ENCODE measurements at places on chromosomes 7 and 10. TPM values are rescaled to one million over a fixed set of nuclear protein-coding genes. Genes with fewer than 3 reads are reported as not detected.

PWWP2B gene
- 7.8 TPM for total RNA-seq

WNT8B gene
- total RNA-seq: not detected

PMPCB gene
- total RNA-seq: 37.8 TPM

AGR2 gene
- total RNA-seq: not detected

BAZ1B gene
- total RNA-seq: 43.9 TPM

ANKRD30A gene
- not detected for total RNA-seq

GRCh38 chr7:117338020-117338419 is 15.2 kb upstream of the WNT2 start:
- H3K36me3 ChIP-seq: no peaks in the 10 kb centered on the region
- no peaks in the 10 kb centered on the region for H3K4me1 ChIP-seq

GRCh38 chr10:31128536-31128935 is 96.9 kb upstream of the ZNF438 start:
- H3K36me3 ChIP-seq: no peaks in the 10 kb centered on the region
- no peak for DNase-seq
- no peaks in the 10 kb centered on the region for H3K27me3 ChIP-seq
- H3K27ac ChIP-seq: peak overlapping the region; percentile 16
- no peaks in the 10 kb centered on the region for H3K4me1 ChIP-seq
- no peak overlapping the region for H3K4me3 ChIP-seq

DNA sequence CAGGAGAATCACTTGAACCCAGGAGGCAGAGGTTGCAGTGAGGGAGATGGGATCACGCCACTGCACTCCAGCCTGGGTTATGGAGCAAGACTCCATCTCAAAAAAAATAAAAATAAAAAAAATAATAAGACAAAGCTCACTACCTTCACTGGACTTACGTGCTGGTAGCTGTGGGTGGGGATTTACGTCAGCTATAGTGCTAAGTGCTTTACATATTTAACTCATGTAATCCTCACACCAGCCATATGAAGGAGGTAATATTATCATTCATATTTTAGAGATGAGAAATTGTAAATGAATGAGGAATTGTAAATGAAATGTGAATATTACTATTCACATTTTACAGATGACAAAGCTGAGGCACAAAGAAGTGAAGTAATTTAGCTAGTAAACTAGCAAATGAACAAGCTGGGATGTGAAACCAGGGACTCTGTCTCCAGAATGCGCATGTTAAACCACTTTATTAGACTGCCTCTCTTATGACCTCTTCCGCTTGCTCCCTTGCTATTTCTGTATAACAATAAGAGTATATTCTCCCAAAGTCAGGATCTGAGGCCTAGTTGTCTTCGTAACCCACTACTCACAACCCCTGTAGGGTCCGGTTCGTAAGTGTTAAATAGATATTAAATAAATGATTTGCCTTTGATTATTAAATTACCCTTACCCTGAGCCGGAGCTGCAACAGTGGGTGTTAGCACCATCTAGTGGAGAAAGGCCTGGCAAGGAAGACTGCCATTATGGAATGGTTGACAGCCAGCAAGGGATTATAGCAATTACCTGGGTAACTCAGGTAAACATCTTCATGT is 70.2 kb downstream of the HTR7 start:
- DNase-seq: no peak
- no peaks in the 10 kb centered on the region for H3K4me1 ChIP-seq
- no peaks in the 10 kb centered on the region for H3K27me3 ChIP-seq
- H3K36me3 ChIP-seq: no peaks in the 10 kb centered on the region
- no peak overlapping the region for H3K4me3 ChIP-seq

DNA sequence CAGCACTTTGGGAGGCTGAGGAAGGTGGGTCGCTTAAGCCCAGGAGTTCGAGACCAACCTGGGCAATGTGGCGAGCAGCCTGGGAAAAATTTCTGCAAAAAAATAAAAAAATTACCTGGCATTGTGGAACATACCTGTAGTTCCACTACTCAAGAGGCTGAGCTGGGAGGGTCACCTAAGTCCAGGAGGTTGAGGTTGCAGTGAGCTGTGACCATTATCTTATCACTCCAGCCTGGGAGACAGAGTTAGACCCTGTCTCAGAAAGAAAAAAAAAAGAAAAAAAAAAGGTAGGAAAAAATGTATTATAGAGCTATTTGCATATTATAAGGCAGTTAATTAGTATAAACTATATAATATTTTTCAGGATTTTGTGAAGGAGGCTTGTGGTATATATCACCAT is 11.0 kb upstream of the TSPAN13 start:
- H3K27ac ChIP-seq: no peak overlapping the region
- DNase-seq: no peak
- H3K4me3 ChIP-seq: no peak overlapping the region
- no peaks in the 10 kb centered on the region for H3K27me3 ChIP-seq
- H3K36me3 ChIP-seq: no peaks in the 10 kb centered on the region

DNA sequence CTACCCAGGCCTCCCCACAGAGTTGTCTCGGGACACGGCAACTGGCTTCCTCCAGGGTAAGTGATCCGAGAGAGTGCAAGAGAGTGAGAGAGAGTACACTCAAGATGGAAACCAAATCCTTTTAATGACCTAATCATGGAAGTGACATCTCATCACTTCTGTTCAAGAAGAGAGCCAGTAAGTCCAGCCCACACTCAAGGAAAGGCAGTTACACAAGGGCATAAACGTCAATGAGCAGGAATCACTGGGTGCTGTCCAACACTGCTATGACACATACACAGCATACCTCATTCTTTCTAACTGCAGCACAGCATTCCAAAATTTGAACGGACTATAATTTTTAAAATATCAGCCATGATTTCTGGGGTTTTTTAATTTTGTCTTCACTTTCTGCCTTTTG is 29.3 kb upstream of the OSBPL3 start:
- no peaks in the 10 kb centered on the region for H3K36me3 ChIP-seq
- no peak overlapping the region for H3K4me3 ChIP-seq
- H3K27me3 ChIP-seq: no peaks in the 10 kb centered on the region
- DNase-seq: no peak
- H3K4me1 ChIP-seq: no peaks in the 10 kb centered on the region

- DNase-seq: no peak
- no peak overlapping the region for H3K27ac ChIP-seq
- no peak overlapping the region for H3K4me3 ChIP-seq
- no peaks in the 10 kb centered on the region for H3K27me3 ChIP-seq
- H3K36me3 ChIP-seq: peaks cover 24% of the 10 kb centered on the region
- no peaks in the 10 kb centered on the region for H3K4me1 ChIP-seq
These were observed 13.5 kb downstream of the ATP5MK start for GRCh38 chr10:103382769-103383168.

DNA sequence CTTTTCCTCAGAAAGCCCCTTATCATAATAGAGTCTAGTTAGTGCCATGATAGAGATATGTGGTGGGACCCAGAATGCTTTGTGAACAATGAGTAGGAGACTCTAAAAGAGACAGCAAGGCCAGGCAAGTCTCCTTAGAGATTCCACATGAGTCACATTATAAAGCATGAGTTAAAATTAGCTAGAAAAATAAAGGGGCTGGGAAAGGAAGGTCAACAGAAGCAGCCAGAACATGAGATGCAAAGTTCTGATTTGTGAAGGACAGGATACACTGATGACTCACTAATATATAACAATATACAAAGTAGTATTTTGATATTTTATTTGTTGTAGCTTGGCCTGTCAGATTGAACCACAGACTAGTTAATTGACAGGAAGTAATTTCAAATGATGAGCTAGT is 25.3 kb upstream of the SNX13 start:
- H3K27ac ChIP-seq: no peak overlapping the region
- DNase-seq: no peak
- H3K27me3 ChIP-seq: no peaks in the 10 kb centered on the region
- H3K36me3 ChIP-seq: no peaks in the 10 kb centered on the region

DNA sequence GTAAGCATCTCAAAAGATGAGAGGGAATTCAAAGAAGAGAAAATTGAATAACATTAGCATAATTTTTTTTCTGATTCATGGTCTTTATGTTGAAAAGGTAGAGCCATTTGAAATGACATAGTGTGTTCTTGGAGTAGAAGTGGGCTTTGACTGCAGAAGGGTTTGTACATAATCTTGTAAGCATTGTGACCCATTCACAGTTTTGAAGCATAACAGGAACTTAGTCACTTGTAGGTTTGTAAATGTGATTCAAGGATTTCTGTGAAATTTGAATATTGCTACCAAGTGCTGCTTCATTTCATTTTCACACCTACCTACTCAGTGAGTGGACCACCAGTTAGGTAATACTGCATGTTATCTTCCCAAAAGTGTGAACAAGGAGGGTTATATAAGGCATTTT is 68.6 kb downstream of the PON1 start:
- no peak overlapping the region for H3K4me3 ChIP-seq
- H3K27ac ChIP-seq: no peak overlapping the region
- no peaks in the 10 kb centered on the region for H3K4me1 ChIP-seq

DNA sequence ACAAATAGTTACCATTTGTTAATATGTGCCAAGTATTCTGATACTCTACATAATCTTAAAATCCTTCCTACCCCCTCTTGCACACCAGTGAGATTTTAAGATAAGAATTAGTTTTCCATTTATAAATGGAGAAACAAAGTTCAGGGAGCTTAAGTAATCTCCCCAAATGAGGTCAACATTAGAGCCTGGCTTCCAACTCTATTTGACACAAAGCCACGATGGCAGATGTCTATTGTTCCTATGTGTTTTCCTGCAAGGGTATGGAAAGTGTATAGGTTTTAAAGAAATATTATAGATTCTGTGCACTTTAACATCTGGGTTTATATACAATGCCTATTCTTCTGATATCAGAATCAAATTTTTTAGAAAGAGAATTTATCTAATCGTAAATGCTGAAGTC is 143.9 kb upstream of the SEMA3C start:
- DNase-seq: no peak
- H3K4me1 ChIP-seq: peaks cover 3% of the 10 kb centered on the region
- H3K27me3 ChIP-seq: no peaks in the 10 kb centered on the region
- H3K4me3 ChIP-seq: no peak overlapping the region
- H3K27ac ChIP-seq: no peak overlapping the region

GRCh38 chr10:70650718-70651117 is 21.6 kb upstream of the ADAMTS14 start:
- DNase-seq: no peak
- no peaks in the 10 kb centered on the region for H3K36me3 ChIP-seq
- no peaks in the 10 kb centered on the region for H3K27me3 ChIP-seq
- H3K4me3 ChIP-seq: no peak overlapping the region

GRCh38 chr7:108246227-108246837 is 116.2 kb upstream of the LAMB4 start:
- H3K27me3 ChIP-seq: no peaks in the 10 kb centered on the region
- H3K4me1 ChIP-seq: no peaks in the 10 kb centered on the region

GRCh38 chr7:121372376-121373010 is 23.6 kb downstream of the FAM3C start:
- H3K27ac ChIP-seq: no peak overlapping the region
- H3K27me3 ChIP-seq: no peaks in the 10 kb centered on the region
- peaks cover 7% of the 10 kb centered on the region for H3K36me3 ChIP-seq
- H3K4me3 ChIP-seq: no peak overlapping the region

DNA sequence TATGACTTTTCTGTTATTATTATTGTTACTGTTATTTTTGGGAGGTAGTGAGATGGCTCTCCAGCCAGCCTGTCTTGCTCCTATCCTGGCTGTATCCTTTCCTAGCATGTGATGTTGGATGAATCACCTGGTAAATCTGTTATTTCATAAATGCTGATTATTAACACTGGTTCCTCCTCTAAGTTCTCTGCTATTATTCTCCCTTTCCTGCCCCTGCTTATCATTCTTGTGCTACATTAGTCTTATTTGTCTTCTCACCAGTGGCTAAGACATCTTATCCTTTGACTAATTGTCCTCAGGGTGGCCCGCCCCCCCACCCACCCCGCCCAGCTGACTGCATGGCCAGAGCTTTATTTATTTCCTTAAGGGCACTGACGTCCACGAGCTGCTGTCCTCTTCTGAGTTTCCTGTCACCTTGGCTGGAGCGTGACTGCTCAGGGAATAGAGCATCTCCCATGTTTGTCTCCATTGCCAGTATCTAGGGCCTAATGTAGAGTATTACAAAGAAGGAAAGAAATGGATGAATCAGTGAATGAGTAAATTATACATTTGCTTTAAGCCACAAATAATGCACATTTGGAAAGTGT is 110.1 kb upstream of the KLF6 start:
- no peaks in the 10 kb centered on the region for H3K27me3 ChIP-seq
- no peak overlapping the region for H3K27ac ChIP-seq

DNA sequence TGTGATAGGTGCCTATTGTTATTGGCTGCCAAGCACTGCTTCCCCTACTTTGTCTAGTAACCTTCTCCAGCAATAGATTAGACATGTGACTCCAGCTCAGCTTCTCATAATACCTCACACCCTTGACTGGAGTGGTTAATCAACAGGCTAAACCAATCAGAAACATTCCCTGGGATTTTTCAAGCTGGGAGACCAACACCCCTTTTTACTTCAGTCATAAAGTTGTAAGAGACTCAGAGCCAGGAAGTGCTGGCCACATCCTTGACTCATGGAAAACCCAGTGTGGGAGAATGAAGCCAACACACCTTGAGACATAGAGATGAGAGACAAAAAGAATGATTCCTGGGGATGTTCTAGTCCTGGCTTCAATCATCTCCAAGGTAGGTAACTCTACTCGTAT is 62.6 kb upstream of the HECTD2 start:
- no peak overlapping the region for H3K4me3 ChIP-seq
- H3K4me1 ChIP-seq: peaks cover 38% of the 10 kb centered on the region
- H3K27me3 ChIP-seq: no peaks in the 10 kb centered on the region
- DNase-seq: no peak

DNA sequence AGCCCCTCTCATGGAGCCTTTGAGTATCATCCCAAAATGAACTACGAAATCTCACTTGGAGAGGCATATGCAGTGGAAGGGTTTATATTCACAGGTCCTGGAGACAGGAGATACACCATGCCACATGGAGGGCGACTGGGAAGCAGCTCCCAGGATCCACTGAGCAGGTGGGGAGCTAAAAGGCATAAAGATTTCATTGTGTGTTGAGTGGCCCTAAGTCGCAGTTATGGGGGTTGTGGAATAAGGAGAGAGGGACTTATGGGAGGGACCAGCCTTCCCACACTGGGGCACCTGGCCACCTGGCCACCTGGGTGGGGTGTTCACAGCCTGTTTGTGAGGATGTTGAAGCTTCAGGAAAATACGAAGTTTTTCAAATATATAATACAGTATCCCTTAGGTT is 37.0 kb upstream of the CHST3 start:
- no peaks in the 10 kb centered on the region for H3K36me3 ChIP-seq
- no peaks in the 10 kb centered on the region for H3K27me3 ChIP-seq
- H3K4me3 ChIP-seq: no peak overlapping the region
- H3K4me1 ChIP-seq: peaks cover 10% of the 10 kb centered on the region

DNA sequence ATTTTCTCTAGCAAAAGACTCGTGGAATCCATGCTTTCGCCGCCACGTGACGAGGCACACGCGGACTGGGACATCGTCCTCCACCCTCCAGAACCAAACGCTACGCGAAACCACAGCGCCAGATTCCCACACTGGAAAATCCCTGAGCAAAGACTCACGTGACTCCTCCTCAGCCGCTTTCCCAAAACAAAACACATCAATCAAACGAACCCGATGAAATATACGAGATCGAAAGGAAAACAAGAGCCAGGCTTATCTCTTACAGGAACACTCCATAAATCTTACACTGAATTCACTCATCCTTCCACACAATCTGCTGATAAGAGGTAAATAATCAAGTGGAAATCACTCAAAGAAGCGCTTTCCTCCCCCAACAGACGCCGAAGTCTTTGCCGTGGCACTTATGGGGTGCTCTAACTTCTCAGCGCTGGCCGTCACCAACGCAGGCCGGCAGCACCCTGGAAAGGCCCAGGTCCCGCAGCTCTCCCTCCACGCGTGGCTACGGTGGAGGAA is 23.8 kb downstream of the DIP2C start:
- H3K27ac ChIP-seq: peak overlapping the region; percentile 80
- H3K27me3 ChIP-seq: no peaks in the 10 kb centered on the region
- no peak for DNase-seq
